ENCODE measurements at places on chromosomes 7 and 10. TPM values are rescaled to one million over a fixed set of nuclear protein-coding genes. Genes with fewer than 3 reads are reported as not detected.
A peak's percentile ranks its signal among the peaks of the same experiment; 100 is the strongest.

GRCh38 chr10:101130984-101131961 lies at the start of gene TLX1:
TLX1 (plus strand) TSS chr10:101131300; CDS start chr10:101131542, 242 bp downstream.
- no peak for DNase-seq

Gene CAV1
- total RNA-seq: 482 TPM

DNA sequence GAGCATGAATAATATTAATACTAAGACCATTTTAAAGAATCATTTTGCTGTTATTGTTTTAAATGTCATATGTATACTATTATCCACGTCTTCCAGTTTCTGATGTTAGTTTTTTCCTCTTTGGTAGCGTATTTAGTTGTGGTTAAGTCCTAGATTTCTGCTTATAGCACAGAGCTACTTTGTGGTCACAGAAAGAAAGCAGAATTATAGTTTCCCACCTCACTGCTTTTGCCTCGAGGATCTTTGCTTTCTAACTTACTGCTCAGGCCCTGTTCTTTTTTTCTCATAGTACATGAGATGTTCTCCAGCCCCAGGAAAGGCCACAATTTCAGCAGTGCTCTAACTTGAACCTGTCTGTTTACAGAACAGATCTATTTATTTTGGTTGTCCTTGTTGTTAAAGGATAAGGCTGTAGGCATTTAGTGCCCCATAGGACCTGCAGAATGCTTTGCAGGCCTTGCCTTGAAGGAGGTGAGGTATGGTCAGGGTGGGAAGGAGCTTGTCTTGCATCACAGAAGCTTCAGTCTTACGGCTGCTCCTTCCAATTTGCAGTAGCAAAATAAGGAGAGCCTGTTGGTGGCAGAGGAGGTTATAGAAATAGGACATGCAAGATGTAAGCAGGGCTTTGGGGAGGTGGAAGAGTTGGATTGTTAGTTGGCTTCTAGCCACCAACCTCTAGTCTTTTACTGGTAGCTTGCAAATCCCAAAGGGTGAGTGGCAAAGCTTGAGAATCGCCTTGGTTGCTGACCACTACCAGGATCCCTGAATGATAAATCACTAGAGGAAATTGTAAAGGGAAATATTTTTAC lies 129.1 kb downstream of the LRRC4 start:
- DNase-seq: no peak

DNA sequence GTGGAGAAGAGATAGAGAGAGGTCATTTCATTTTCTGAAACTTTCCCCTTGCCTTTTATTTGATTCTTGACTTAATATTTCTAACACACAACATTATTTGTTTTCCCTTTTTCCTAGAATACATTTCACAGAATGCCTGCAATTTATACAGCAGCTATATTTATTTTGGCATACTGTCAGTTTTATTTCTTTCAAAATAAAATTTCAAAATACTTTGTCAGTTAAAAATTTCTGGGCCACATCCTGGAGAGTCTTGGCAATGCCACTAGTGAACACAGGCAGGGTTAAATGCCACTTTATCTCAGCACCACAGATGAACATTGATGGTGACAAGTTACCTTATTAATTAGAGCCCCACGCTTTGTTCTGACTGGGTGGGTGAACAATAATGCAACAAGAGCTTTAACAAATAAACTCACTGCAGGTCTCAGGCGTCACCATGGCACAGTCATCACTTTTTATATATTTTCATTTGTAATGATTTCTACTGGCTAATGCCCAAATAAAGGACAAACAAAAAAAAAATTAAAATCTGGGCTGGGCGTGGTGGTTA lies 494.0 kb downstream of the KIF20B start:
- DNase-seq: no peak

GRCh38 chr7:50473531-50473930 lies 23.4 kb upstream of the FIGNL1 start:
- DNase-seq: no peak

DNA sequence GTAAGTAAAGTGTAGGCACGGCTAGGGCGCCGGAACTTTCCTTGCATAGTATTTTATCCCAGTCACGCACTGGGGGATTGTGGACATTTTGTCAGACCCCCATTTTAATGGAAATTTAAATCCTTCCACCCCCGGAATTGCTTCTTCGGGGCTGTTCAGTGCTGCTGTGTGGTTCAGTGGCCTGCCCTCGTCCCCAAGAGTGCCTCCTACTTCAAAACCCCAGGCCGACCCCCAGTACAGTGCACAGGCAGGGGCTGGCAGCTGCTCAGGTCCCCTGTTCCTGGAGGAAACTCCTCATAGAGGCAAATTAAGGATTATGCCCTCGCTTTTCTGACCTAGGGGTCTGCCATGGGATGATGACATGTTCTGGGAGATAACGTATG lies 94.5 kb downstream of the PTPRE start:
- DNase-seq: peak; percentile 9

DNA sequence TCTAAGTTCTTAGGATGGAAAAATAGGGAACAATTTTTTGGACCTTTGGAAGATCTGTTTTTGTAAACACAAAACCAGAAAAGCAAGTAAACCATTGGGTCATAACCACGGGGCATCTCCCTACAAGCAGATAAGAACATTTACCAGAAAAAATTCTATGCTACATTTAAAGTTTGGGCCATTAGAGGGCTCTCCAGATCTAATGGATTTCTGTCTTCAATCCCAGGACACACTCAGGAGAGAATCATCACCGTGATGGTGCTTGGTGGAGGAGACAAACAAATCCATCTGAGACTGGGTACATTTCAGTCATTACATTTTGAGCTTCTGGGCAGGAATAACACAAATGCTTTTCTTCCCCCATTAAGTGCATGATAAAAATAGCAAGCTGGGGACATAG lies 178.4 kb upstream of the TARP start:
- DNase-seq: no peak

- DNase-seq: no peak
Observed at GRCh38 chr10:28842321-28842720, 165.0 kb downstream of the BAMBI start.

Data from omental fat pad (tissue), 4 donors.